Left lobe of liver (tissue), 2 donors: ENCODE measurements at places on chromosomes 12 and 14. TPM values are rescaled to one million over a fixed set of nuclear protein-coding genes. Genes with fewer than 3 reads are reported as not detected.
A peak's percentile ranks its signal among the peaks of the same experiment; 100 is the strongest.

DNA sequence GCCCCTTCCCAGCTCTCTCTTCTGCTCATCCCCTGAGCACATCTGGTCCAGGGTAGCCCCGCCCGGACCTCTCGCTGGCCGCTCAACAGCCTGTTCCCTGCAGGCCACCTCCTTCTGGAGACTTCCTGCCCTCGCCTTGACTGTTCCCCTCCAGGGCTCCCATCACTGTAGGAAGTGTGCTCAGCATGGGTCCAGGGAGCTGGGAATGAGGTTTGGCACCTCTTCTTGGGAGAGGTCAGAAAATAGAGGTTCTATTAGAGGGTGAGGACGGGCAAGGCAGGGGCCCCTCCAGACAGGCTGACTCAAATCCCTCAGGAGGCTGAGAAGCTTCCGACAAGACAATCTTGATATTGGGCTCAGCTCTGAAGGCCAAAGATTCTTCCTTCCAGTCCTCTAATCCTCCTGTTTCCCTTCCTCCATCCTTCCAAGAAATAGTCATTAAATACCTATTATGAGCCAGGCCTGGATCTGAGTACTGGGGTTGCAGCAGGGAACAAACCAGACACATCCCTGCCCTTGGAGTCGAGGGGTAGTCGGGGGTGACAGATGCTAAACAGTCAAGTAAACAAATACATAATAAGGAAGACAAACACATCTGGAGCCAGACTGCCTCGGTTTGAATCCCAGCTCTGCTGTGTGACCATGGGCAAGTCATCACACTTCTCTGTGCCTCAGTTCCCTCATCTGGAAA lies 30.6 kb downstream of the CMKLR1 start:
- DNase-seq: no peak

The IGF1 gene
- total RNA-seq: 37.3 TPM

The GZMH gene
- total RNA-seq: 0.28 TPM

The CLEC2A gene
- not detected for total RNA-seq

GRCh38 chr12:33828326-33828725 lies 194.0 kb upstream of the ALG10 start:
- no peak for DNase-seq

DNA sequence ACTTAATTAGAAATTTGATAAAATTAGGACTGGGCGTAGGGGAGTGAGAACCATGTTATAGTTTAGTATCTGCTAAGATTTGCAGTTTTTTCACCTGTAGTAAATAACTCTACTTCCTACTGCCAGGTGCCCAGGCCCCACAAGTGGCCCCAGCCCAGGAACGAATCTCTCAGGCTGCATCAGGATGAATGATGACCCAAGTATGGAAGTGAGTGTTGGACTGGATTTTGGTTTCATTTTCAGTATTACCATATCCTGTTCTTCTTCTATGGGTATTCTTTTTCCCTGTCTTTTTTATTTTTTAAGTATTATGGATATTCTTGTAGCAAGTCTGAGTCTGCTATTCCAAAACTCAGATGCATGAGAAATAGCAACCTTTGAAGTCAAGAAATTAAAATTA lies 120.3 kb upstream of the BCAT1 start:
- DNase-seq: no peak

DNA sequence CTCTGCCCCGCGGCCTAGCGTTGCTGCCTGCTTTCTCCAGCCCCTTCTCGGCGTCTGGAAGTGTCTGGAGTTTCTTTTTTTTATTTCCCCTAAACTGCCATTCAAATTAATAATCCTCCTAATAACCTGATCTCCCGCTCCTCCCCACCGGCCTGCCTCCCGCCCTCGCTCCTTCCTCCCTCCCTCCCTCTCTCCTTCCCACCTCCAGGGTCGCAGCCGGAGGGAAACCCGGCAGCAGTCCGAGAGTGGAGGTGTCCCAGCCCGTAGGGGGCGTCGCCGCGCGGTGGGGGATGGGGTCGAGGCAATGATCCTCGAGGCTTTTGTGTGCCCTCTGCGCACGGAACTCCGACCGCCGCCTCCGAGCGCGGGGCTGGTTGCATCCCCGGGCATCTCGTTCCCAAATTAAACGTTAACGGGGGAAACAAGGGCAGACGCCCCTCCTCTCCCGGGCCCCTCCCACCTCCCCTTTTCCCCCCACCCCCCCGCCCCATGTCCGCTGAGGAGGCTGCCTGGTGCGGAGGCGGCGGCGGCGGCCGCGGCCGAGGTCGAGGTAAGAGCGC lies 1.0 kb upstream of the SOCS2 start:
- DNase-seq: peak; percentile 63

GRCh38 chr14:52080808-52081755 lies 12.2 kb upstream of the NID2 start:
- no peak for DNase-seq

The RPS26 gene
- total RNA-seq: 31.2 TPM

GRCh38 chr12:103727638-103728037 lies 113.4 kb downstream of the NT5DC3 start:
- DNase-seq: no peak

DNA sequence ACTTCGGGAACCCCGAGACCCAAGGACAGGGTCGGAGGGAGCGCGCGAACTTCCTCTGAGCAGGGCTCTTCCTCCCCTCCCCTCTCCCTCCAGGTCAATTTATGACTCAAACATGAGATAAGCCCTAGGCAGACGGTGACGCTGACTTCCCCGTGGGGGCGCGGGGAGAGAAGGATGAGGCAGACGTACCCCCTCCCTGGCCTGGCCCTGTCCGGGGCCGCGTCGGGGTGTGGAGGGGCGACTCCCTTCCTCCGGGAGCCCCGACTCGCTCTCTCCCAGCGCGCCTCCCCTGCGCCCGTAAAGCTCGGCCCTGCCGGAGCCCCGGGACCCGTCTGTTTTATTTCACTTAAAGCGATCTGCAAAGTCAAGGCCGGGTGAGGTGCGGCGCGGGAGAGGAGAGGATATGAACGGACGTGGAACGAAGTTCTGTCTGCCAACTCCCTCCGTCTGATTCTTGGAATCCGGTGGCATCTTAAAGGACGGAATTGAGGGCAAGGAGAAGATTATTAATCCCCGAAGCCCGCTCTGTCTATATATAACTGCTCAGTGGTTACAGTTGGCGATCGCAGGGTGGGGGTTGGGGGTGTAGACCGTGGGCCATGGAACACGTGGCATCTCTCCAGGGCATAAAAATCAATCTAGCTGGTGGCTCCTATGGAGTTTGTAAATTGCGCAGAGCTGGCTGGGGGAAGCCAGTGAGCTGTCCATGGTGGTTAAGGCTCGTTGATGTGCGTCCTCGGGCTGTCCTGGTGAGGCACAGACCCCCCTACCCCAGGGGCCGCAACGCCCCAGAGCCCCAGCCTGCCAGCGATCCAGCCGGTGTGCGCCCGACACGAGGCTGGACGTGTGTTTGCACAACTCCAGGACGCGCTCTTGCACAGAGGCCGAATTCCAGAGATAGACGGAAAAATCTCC lies 2.9 kb upstream of the PTHLH start:
- no peak for DNase-seq

DNA sequence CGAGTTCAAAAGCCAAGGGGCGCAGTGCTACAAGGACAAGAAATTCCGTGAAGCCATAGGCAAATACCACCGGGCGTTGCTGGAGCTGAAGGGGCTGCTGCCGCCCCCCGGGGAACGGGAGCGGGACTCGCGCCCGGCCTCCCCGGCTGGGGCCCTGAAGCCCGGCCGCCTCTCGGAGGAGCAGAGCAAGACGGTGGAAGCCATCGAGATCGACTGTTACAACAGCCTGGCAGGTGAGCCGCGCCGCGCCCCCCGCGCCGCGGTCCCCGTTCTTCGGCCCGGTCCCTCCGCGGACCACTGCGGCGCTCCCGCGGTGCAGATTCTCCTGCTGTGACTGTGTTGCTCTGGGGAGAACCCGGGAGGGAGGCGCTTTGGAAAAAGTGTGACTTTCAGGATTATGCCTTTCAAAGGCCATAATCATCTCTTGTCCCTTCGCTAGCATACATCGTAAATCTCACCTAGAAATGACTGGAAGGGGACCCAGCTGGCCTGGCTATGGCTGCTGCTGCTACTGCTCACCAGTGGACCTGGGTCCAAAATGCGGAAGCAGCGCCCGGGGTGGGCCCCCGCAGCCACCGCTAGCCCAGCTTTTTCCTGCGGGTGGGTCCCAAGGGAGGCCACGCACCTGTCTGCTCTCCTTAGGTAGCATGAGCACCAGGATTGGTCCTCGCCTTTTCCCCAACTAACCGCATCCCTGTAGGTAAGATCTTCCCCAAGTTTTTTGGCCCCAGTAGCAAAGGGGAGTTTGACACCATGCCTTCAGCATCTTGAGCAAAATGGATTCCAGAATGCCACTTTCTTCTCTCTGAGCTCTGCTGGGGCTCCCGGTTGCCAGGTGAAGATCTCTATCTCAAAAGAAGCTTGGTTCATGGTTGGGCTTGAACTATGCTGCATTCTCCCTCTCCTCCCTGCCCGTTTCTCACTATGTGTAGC lies 853 bp downstream of the TTC9 start:
- DNase-seq: no peak

The RNASE7 gene
- total RNA-seq: 0.13 TPM

The AVPR1A gene
- total RNA-seq: 14.6 TPM

GRCh38 chr12:88391556-88391955 lies 188.7 kb downstream of the KITLG start:
- DNase-seq: no peak

GRCh38 chr14:68680541-68681051 lies 112.3 kb downstream of the ZFP36L1 start:
- peak; percentile 85 for DNase-seq

DNA sequence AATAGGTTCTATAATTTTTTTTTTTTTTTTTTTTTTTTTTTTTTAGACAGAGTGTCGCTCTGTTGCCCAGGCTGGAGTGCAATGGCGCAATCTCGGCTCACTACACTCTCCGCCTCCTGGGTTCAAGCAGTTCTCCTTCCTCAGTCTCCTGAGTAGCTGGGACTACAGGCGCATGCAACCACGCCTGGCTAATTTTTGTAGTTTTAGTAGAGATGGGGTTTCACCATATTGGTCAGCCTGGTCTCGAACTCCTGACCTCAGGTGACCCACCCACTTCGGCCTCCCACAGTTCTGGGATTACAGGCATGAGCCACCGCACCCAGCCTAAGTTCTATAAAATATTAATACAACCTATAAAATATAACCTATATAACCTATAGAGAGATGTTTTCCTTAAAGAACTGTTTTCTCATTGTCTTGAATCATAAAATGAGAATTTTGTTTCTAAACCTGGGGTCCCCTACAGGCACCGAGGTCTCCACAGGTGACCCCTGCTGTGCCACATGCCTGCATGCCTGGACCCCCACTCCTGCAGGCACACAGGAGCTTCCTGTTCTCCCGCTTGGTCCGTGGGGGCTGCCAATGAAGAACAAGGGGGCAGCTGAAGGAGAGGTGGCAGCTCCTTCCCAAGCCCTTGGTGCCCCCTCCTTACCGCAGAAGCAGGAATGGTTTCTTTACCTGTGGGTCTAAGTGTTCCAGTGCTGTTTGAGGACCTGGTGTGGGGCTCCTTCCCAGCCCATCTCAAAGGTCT lies 70.9 kb upstream of the ZFP36L1 start:
- no peak for DNase-seq

DNA sequence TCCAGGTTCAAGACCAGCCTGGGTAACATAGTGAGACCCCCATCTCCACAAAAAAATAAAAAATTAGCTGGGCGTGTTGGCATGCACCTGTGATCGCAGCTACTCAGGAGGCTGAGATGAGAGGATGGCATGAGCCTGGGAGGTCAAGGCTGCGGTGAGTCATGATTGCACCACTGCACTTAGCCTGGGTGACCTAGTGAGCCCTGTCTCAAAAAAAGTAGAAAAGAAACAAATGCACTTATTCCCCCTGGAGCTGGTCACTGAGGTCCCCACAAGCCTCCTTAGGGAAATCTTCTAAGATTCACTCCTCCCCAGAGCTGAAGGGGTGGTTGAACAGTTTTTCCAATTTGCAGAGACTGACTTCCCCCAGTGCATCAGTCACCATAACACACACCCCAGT lies 1.6 kb downstream of the CD9 start:
- no peak for DNase-seq

DNA sequence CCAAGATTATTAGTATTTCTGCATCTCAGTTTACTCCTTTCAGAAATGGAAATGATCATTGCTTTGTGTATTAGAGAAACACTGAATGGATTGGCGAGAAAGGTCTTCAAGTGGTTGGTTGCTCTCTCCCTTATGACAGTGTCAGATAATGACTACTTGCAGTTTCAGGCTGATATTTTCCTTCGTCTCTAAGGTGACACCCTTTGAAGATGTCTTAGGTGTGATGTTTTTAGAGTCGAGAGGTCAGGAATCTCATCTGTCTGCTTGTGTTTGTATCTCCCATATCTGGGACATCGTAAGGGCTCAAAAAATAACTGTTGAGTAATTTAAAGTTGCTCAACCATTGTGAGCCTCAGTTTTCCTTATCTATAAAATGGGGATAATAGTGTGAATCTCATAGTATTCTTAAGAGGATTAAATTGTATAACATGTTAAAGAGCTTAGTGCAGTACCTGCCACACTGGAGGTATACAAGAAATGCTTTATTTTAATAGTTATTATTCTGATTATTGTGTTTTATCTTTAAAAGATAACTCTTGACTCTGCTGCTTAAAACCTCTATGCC lies 40.1 kb downstream of the NPAS3 start:
- DNase-seq: no peak

- no peak for DNase-seq
Observed at GRCh38 chr12:124745465-124745890, 118.2 kb downstream of the SCARB1 start.

- no peak for DNase-seq
Observed at GRCh38 chr14:105058521-105059034, 6.7 kb downstream of the GPR132 start.

DNA sequence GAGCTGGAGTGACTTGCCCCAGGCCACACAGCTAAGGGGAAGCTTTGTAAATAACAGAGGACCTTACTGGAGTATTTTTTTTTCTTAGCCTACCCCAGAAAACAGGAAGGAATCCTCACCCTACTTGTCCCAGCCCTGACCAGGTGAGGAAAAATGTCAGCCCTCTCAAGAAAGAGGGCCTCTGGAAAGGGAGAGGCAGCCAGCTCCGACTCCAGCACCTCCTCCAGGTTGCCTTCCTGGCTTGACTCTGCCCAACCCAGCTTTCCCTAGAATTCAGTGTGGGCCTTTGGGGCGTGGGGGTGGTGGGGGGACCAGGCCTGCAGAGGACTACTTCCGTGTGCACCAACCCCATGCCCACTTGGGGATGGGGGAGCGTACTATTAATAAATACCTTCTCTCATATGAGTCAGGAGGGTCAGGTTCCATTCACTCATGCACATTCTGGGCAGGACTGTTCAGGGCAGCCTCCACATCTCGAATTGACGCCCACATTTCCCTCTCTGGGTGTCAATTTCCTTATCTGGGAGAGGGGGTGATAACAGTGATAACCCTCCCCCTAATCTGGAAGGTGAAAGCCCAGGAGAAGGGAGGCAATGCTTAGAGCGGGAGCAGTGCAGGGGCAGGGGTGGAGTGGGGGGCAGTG lies 5.2 kb downstream of the RHOF start:
- DNase-seq: no peak
